Adrenal gland (tissue), 19 donors: ENCODE measurements at places on chromosomes 6 and 20. TPM values are rescaled to one million over a fixed set of nuclear protein-coding genes. Genes with fewer than 3 reads are reported as not detected.

- peaks cover 11% of the 10 kb centered on the region for H3K27me3 ChIP-seq
- no peaks in the 10 kb centered on the region for H3K4me1 ChIP-seq
- H3K27ac ChIP-seq, result no peak overlapping the region
- DNase-seq, result no peak
- no peaks in the 10 kb centered on the region for H3K36me3 ChIP-seq
- H3K4me3 ChIP-seq, result no peak overlapping the region
Observed at GRCh38 chr6:73666393-73666792, 12.6 kb upstream of the SLC17A5 start.

DNA sequence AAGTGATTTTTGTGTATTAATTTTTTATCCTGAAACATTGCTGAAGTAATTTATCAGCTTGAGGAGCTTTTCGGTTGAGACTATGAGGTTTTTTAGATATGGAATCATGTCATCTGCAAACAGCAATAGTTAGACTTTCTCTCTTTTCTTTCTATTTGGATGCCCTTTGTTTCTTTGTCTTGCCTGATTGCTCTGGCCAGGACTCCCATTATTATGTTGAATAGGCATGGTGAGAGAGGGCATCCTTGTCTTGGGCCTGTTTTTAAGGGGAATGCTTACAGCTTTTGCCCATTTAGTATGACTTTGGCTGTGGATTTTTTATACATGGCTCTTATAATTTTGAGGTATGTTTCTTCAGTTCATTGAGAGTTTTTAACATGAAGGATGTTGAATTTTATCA lies 207.6 kb upstream of the DEFB112 start:
- no peaks in the 10 kb centered on the region for H3K4me1 ChIP-seq
- H3K27ac ChIP-seq, result no peak overlapping the region
- H3K4me3 ChIP-seq, result no peak overlapping the region
- no peak for DNase-seq

DNA sequence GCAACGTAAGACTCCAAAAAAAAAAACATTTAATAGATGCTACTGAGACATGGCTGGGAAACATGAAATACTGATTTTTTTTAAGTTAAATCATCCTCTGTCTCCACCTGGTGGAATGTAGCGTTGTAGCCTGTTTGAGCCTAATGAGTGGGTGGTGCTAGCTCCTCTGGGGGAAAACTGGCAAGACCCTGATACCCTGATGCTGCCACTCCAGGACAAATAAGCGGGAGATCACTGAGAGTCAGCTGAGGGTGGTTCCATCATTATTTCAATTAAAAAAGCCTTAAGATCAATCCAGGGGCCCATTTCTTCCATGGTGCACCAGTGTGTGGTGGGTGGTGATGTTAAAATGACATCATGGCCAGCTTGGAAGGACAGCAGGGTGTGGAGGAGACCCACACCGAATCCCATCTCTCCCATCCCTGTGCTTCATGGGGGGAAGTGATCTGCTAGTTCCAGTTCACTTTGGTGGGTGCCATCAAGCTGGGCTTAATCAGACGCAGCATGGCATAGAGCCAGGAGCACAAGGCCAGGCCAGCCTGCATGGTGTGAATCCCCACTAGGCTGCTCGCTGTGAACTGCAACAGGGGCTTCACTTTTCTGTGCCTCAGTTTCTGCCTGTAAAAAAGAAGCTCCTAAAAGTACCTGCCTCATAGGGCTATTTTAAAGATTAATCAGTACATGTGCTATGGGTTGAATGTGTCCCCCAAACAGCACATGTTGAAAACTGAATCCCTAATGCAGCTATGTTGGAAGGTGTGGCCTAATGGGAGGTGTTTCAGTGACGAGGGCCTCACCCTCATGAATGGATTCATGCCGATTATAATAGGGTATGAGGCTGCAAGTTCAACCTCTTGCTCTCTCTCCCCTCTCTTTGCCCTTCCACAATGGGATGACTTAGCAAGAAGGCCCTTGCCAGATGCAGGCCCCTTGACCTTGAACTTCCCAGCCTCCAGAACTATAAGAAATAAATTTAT lies 13.0 kb upstream of the MRPS10 start:
- H3K4me1 ChIP-seq, result peaks cover 21% of the 10 kb centered on the region
- DNase-seq, result peak; percentile 43
- no peak overlapping the region for H3K27ac ChIP-seq

GRCh38 chr6:160254467-160255312 lies 3.9 kb downstream of the SLC22A2 start:
- DNase-seq, result no peak
- H3K4me1 ChIP-seq, result no peaks in the 10 kb centered on the region
- no peaks in the 10 kb centered on the region for H3K27me3 ChIP-seq
- no peaks in the 10 kb centered on the region for H3K36me3 ChIP-seq

Gene NNAT
- 6.1 TPM for total RNA-seq

Gene VGLL2
- total RNA-seq, result not detected

- H3K27ac ChIP-seq, result no peak overlapping the region
- no peak overlapping the region for H3K4me3 ChIP-seq
- H3K36me3 ChIP-seq, result no peaks in the 10 kb centered on the region
- no peak for DNase-seq
- no peaks in the 10 kb centered on the region for H3K4me1 ChIP-seq
Observed at GRCh38 chr20:63330084-63330760, 30.9 kb downstream of the CHRNA4 start.

DNA sequence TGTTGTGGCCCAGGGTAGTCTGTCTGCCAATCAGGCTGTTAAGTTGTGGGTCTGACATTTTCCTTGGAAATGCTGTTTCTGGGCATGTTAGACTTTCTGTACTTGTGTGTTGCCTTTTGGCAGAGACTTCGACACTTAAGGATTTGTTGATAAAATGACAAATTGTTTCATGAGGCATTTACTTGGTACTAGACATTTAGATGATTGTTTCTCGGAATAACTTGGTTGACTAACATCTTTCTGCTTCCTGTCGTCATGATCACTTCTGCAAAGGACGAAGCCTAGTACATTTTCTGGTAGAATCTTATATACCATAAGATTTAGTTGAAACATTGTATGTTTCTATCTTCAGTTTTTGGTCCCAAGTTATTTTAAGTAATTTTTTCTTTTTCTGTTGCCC lies 34.1 kb downstream of the UTRN start:
- no peak for DNase-seq
- H3K4me3 ChIP-seq, result no peak overlapping the region
- H3K36me3 ChIP-seq, result no peaks in the 10 kb centered on the region
- H3K27me3 ChIP-seq, result no peaks in the 10 kb centered on the region
- no peak overlapping the region for H3K27ac ChIP-seq

DNA sequence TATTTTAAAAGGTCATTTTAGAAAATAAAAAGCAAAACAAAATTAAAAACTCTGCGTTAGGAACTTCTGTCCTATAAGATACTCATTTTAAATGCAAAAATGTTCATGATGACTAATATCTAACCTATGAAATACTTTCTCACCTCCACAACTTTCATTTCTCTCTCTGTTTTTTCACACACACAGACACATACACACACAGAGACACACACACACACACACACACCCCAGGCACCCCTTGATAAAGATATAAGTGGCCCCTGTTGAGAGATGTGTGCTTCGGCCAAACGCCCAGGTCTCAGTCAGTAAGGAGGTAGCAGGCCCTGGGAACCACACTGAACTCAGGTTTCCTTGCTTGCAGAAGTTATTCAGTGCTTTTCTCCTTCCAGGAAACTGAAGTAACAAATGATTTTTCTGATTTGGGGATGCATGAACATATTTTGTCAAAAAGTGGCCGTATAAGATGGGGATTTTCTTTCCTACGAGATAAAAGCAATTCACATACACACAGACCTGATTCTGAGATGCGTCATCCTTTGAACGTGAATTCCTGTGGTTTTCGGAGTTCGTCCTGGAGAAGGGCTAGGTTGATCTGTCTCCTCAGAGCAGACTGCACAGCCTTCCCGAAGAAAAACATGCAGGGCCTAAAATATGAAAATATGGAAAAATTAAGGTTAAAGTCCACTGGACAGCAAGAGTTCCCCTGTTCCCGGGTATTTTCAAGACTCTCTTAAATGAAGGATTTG lies 306.8 kb upstream of the FOXQ1 start:
- H3K27ac ChIP-seq, result no peak overlapping the region
- H3K36me3 ChIP-seq, result no peaks in the 10 kb centered on the region
- no peak for DNase-seq

Gene ECT2L
- total RNA-seq, result not detected

Gene VSX1
- total RNA-seq, result 0.52 TPM

DNA sequence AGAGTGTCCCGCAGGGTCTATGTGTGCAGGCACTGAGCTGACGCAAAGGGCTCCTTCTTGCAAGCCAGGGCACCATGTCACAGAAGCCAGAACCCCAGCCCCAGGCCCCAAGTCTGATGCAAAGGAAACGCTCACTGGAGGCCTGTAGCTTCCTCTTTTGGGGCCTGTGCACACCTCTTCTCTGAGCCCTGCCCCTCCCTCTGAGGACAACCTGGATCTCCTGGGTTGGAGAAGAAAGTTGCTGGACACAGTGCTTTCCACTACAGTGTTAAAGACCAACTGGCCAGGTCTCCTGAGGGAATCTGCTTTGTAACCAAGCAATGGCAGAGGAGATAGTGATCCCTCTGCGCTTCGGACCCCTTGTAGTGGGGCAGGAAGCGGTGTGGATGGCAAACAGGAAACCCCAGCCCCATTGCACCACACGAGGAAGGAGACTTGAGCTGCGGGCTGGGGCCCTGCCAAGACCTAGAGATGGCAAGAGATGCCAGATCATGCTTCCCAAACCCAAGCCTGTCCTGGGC lies 90.0 kb downstream of the PRND start:
- no peaks in the 10 kb centered on the region for H3K27me3 ChIP-seq
- no peaks in the 10 kb centered on the region for H3K36me3 ChIP-seq
- peak; percentile 78 for DNase-seq
- H3K4me3 ChIP-seq, result no peak overlapping the region
- peaks cover 5% of the 10 kb centered on the region for H3K4me1 ChIP-seq

DNA sequence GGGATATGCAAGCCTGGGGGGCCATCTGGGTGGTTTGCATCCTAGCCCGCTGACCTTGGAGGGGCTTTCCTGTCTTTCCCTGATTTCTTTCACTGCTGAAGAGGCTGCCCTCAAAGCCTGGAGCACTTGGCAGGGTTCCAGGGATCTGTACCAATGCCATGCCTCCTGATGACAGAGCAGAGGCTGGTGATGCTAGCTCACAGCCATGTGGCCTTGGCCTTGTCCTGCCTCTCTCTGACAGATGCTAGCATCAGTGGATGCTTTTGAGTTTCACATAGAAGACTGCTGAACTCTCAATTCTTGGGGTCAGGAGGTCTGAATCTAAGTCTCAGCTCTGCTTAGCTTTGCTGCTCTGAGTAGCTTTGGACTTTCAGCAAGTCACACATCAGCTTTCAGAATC lies 21.9 kb upstream of the RREB1 start:
- no peaks in the 10 kb centered on the region for H3K36me3 ChIP-seq
- H3K4me1 ChIP-seq, result no peaks in the 10 kb centered on the region
- H3K27ac ChIP-seq, result peak overlapping the region; percentile 39
- H3K4me3 ChIP-seq, result no peak overlapping the region

- no peaks in the 10 kb centered on the region for H3K36me3 ChIP-seq
- no peak overlapping the region for H3K27ac ChIP-seq
- no peaks in the 10 kb centered on the region for H3K4me1 ChIP-seq
Observed at GRCh38 chr20:36284751-36285150, 21.4 kb upstream of the DLGAP4 start.

Gene ZNF311
- total RNA-seq, result 0.57 TPM

GRCh38 chr6:149904661-149905370 lies 6.9 kb upstream of the RAET1E start:
- no peaks in the 10 kb centered on the region for H3K4me1 ChIP-seq
- no peaks in the 10 kb centered on the region for H3K27me3 ChIP-seq
- no peak for DNase-seq
- H3K36me3 ChIP-seq, result no peaks in the 10 kb centered on the region
- no peak overlapping the region for H3K4me3 ChIP-seq

GRCh38 chr6:131103901-131104300 lies 31.4 kb upstream of the AKAP7 start:
- H3K4me1 ChIP-seq, result peaks cover 7% of the 10 kb centered on the region
- H3K36me3 ChIP-seq, result no peaks in the 10 kb centered on the region
- no peak overlapping the region for H3K4me3 ChIP-seq
- H3K27ac ChIP-seq, result no peak overlapping the region
- no peak for DNase-seq

Gene PBOV1
- not detected for total RNA-seq

- H3K4me1 ChIP-seq, result no peaks in the 10 kb centered on the region
- H3K27ac ChIP-seq, result no peak overlapping the region
- H3K27me3 ChIP-seq, result no peaks in the 10 kb centered on the region
- H3K36me3 ChIP-seq, result no peaks in the 10 kb centered on the region
- H3K4me3 ChIP-seq, result no peak overlapping the region
- no peak for DNase-seq
Observed at GRCh38 chr6:25769983-25770382, 15.4 kb downstream of the SLC17A4 start.

Gene SLC16A10
- total RNA-seq, result 44.0 TPM

- H3K4me3 ChIP-seq, result no peak overlapping the region
- H3K4me1 ChIP-seq, result no peaks in the 10 kb centered on the region
- no peaks in the 10 kb centered on the region for H3K27me3 ChIP-seq
- no peaks in the 10 kb centered on the region for H3K36me3 ChIP-seq
Observed at GRCh38 chr6:154500769-154501577, 9.5 kb downstream of the CNKSR3 start.

Gene CGA
- total RNA-seq, result 0.34 TPM

DNA sequence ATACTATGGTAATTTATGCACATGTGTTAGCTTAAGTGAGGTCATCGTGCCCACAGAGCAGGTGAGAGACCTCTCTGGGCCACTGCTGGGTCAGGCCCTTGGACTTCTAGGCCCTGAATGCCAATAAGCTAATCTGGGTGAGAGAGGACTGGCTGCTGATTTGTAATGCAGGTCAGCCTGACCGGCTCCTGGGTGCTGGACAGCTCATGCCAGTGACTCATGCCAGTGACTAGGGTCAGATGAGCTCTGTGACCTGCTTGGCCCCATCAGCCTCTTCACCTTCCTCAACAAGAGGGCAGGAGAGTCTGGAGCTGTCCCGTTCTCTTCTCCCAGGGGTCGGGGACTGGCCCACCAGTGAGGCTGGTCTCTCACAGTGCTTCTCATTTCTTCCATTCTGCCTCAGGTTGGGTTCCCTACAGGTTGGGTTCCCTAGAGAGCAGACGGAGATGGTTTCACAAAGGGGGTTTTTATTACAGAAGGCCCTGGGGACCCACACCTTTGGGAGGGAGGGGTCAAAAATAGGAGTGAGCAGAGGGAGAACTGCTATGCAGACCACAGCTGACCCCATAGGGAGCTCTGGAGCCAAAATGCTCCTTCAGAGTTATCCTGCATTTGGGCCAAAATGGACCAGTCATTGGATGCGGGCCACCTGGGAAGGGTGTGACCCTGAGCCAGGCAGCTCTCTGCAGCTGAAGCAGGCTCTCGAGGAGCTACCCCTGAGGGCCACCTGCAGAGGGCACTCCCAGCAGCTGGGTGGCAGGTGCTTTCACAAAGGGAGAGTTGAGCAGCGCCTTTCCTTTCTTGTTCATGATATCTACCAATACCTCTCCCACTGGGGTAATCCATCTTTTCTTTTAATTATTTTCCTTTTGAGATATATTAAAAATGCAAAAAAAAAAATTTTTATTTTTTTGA lies 2.2 kb upstream of the OXT start:
- H3K27me3 ChIP-seq, result no peaks in the 10 kb centered on the region
- no peaks in the 10 kb centered on the region for H3K36me3 ChIP-seq
- H3K27ac ChIP-seq, result peak overlapping the region; percentile 31
- no peak overlapping the region for H3K4me3 ChIP-seq
- peaks cover 11% of the 10 kb centered on the region for H3K4me1 ChIP-seq

Gene CAP2
- 10.5 TPM for total RNA-seq

Gene CST7
- 0.95 TPM for total RNA-seq
